ENCODE measurements at places on chromosomes 1 and 21. TPM values are rescaled to one million over a fixed set of nuclear protein-coding genes. Genes with fewer than 3 reads are reported as not detected.

The RAD54L gene
- total RNA-seq: 5.2 TPM

The COL18A1 gene
- total RNA-seq: 26.7 TPM

The ETV3L gene
- not detected for total RNA-seq

The MRAP gene
- total RNA-seq: not detected

The NIBAN1 gene
- 27.5 TPM for total RNA-seq

DNA sequence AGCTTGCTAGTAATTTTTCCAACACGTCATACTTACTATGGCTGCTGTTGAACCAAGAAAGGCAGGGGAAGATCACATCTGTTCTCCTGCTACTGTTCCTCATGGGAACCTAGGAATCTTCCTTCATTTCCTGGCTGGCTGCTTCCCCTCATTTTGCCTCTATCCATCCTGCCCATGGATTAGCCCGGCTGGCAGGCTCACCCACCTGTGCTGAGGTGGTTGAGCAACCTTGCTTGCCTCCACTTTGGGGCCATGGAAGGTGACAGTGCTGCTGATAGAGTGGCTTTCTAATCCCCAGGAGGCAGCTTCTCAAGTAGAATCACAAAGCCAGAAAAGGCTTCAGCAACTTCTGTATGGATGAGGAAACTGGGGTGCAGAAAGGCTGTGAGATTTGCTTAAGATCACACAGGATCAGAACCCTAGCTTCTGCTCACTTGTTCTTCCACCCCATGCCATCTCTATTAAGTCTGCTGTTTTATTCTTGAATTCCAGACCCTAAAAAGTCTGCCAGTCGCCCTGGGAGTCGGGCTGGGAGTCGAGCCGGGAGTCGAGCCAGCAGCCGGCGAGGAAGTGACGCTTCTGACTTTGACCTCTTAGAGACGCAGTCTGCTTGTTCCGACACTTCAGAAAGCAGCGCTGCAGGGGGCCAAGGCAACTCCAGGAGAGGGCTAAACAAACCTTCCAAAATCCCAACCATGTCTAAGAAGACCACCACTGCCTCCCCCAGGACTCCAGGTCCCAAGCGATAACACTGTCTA, 6.2 kb upstream of the BMP8A start:
- ATAC-seq: no peak

GRCh38 chr21:35896060-35896459, 164.3 kb downstream of the SETD4 start:
- no peak for ATAC-seq

DNA sequence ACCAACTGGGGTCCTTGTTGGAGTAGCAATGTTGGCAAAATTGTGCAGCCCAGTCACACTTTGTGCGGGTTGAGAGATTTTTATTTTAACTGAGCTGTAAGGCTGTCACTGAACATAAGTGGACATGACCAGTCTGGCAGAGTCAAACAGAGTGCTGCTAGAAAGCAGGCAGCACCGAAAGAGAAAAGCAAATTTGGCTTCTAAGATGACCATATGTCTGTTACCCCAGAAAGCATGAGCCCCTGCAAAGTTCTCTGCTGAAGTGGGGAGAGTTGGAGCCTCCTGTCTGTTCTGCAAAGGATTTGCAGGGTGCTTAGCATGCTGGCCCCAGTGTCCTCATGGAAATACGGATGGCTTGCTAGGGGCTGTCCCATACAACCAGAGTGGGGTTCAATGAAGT, 220.4 kb downstream of the PBX1 start:
- no peak for ATAC-seq

DNA sequence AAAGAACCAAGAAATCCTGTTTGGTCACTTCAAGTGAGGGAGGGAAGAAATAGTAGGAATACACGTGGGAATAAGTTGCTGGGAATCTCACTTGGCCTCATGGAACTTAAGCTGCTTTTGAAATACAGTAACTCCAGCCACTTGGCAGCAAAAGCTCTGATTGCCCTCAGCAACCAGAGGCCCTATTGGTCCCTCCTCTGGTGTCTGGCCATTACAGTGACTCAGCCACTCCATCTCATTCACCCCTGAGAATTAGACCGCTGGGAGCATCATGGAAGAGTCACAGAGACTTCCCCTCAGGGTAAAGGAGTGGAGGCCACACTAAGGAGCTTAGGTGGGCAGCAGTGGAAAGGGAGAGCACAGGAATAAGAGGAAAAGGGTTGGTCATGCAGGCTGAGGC, 99.6 kb downstream of the ELAVL4 start:
- ATAC-seq: no peak

DNA sequence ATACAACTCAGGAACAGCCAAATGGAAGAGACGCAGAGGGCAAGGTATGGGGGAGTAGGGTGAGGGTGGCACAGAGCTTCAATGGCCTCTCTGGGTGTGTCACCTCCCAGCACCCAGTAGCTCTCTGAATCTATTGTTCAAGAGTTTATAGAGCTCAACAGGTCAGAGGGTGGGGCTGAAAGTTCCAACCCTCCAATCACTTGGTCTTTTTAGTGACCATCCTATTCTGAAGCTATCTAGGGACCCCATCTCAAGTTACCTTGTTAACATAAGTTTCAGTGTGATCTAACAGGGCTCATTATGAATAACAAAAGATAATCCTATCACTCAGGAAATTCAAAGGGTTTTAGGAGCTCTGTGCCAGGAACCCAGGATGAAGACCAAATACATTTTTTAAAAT, 31.2 kb upstream of the ZNF697 start:
- ATAC-seq: no peak

GRCh38 chr1:199403531-199404116, 623.9 kb upstream of the NR5A2 start:
- ATAC-seq: no peak

DNA sequence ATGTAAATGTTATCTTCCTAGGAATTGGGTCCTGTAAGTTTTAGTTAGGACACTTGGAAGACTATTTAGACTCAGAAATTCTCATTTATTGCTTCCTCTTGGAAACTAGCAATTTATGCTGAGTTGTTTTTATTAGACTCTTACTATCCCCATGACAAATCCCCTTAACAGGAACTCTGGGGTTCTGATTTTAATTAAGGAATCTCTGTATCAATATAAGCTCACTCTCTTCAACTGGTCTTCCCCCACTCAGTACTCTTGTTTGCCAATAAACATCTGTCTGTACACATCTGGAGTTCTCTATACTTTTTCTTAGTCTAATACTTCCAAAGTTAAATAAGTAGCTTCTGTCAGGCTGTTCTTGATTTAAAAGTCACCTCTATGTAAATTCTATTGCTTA, 64.1 kb upstream of the TBX15 start:
- ATAC-seq: no peak

DNA sequence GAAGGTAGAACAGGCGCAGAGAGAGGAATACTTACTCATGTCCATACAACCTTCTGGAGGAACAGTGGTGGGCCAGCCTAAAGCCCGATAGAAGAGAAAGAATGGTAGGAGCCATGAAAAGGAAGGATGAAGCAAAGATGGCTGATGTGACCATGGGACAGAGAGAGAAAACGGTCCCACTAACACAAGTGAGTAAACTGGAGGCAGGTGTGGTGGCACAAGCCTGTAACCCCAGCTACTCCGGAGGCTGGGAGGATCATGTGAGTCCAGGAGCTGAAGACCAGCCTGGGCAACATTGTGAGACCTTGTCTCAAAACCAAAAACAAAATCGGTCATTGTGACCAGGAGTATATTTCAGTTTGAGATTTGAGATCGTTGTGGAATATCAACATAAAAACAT, 49.4 kb downstream of the C1orf198 start:
- ATAC-seq: no peak

DNA sequence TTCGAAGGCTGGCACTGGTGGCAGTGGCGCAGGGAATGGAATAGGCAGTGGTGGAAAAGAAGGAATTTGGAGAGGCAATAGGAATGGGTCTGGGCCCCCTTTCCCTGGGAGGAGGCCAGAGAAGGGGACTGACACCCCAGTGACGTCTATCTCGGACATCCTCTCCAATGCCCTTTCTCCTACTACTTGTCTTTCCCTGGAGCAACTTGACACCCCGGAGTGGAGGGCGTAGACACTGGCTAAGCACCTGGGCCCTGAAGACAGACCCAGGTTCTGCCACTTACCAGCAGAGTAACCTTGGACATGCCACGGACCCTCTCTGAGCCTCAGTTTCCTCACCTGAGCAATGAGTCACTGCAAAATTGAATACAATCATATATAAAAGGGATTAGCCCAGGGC, 86.8 kb downstream of the CAMK2N1 start:
- ATAC-seq: no peak

DNA sequence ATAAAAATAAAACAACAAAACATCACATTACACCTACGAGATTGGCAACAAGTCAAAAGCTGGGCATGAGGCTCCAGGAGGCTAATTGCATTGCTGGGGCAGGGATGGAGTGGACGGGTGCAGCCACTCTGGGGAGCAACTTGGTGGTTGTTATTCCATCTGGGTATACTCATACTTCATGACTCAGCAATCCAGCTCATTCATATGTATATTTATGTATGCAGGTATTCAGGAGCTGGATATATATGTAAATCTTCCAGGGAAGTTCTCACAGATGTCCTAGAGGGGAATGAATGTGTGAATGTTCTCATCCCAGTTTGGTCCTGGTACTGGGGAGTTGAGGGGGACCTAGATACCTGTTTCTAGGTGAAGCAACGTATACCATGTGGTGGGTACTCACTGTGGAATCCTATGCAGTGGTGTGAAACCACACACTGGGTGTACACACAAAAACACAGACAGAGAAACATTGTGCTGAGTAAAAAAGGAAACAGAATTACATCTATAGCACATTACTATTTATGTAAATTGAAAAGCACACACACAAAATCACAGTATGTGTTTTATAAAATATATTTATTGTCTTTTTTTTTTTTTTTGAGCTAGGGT, 79.7 kb upstream of the RAB4A start:
- ATAC-seq: peak; percentile 74

GRCh38 chr1:229287267-229287666, 16.4 kb downstream of the RAB4A start:
- peak; percentile 73 for ATAC-seq

GRCh38 chr1:94927405-94928175, 680 bp upstream of the CNN3 start:
- ATAC-seq: no peak

GRCh38 chr1:78688697-78689096, 39.1 kb downstream of the IFI44 start:
- no peak for ATAC-seq

DNA sequence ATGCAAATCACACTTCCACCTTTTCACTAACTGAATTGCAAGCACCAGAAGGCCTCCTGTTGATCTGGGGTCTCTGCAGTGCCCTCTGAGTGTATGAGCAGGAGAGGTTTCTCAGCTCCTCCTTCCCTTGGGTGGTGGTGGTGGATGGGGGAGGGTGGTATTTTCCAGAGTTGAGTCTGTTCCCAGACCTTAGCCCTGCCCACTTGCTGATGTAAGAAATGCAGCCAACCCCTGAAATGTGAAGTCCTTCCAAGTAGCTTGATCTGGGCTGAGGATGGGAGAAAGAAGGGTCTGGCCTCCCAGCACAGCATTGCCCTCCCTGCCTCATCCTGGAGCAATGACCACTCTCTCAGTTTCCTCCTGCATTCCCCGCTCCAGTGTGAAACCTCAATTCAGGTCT, 6.3 kb upstream of the FOXD2 start:
- ATAC-seq: no peak

DNA sequence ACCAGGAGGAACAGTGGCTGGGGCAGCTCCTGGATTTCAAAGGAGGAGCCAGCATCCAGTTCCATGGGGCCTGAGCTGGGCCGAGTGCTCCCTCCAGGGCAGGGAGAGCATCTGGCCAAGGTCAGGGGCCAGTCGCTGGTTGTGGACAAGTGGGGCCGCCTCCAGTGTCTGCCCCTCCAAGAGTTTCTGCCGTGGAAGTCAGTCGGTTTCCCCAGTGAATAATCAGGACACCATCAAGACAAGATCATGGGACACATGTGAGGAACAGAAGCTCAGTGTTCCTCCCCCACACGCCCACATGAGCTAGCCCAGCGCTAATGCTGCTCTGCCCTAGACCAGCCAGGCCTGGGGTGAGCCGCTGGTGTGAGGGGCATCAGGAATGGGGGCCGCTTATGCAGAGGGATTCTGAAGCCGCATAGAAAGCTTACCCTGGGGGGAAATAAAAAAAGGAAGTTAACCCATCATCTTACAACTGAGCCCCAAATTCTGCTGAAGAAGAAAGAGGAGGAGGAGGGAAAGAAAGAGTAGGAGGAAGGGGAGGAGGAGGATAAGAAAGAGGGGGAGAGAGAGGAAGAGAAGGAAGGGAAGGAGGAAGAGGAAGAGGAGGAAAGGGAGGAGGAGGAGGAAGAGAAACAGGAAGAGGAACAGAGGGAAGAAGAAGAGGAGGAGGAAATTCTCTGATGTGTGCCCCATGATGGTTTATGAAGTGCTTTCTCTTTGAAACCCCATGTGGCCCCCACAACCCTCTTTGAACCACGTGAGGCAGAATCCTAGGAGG, 198.4 kb downstream of the MATN1 start:
- no peak for ATAC-seq

DNA sequence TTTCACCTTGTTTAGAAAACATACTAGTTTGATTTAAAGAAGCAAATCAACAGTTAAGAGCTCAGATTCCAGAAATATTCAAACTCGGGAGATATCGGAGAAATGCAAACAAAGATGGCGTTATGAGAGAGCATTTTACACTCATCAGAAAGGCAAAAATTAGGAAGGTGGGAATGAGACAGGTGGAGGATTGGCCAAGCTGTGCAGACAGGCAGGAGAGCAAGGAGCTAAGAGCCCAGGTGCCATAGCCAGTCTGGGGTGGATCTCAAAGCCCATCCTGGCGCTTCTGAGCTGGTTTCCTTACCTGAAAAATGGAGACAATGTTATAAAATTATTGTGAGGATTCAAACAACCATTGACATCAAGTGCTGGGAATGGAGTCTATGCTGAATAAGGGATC, 19.6 kb upstream of the TARDBP start:
- ATAC-seq: no peak

GRCh38 chr1:37475380-37476086, 1.2 kb downstream of the ZC3H12A start:
- ATAC-seq: no peak

DNA sequence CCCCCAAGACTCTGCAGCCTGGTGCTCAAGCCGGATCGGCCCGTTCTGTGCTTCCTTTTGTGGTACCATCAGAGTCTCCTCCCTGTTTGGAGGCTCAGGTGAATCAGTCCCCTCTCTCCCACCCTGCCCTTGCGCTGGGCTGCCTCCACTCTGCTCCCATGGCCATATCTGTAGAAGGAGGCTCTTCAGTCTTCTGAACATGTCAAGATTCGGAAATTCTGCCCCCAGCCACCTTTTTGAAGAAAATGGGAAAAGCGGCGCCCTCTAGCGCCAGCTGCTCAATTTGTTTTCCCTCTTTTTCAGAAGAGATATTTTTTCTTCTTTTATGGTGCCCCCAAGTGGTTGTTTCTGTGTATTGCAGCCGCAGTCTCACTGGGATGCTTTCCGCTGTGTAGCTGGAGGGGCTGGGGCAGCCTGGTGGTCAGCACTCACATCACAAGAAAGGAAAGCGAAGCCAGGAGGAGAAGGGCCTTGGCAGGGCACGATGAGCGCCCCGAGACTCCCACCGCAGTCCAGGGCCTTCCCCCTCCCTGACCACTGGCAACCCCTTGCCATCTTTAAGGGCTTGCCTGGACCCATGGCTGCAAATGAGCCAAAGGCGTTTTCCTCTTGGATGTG, 58.4 kb upstream of the CACNA1E start:
- peak; percentile 68 for ATAC-seq

- no peak for ATAC-seq
Measured at GRCh38 chr1:31535561-31535960, 40.8 kb upstream of the TINAGL1 start.

GRCh38 chr1:234692966-234693580, 83.1 kb upstream of the IRF2BP2 start:
- ATAC-seq: no peak

- no peak for ATAC-seq
Measured at GRCh38 chr1:204872262-204872881, 1.7 kb downstream of the NFASC start.

- no peak for ATAC-seq
Measured at GRCh38 chr1:199113265-199113869, 474.5 kb downstream of the PTPRC start.

All from esophagus mucosa (tissue), 1 donor.